Stimulated activated CD4-positive, alpha-beta T cell treated with anti-CD3 and anti-CD28 coated beads, Interleukin-1b, Interleukin-23, amount 100 ng/mL, for 1 hour (primary cell): ENCODE measurements at places on chromosomes 3 and 15.

DNA sequence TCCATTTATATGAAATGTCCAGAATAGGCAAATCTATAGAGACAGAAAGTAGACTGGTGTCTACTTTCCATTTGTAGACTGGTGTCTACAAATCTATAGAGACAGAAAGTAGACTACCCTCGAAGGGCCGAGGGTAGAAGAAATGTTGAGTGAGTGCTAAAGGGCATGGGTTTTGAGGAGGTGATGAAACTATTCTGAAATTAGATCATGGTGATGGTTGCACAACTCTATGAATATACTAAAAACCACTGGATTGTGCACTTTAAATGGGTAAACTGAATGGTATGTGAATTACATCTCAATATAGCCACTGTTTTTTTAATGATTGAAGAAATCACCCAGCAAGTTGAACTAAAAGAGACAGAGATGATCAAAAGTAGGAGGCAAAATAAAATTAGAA, 27.9 kb downstream of the TP53BP1 start:
- DNase-seq: no peak

DNA sequence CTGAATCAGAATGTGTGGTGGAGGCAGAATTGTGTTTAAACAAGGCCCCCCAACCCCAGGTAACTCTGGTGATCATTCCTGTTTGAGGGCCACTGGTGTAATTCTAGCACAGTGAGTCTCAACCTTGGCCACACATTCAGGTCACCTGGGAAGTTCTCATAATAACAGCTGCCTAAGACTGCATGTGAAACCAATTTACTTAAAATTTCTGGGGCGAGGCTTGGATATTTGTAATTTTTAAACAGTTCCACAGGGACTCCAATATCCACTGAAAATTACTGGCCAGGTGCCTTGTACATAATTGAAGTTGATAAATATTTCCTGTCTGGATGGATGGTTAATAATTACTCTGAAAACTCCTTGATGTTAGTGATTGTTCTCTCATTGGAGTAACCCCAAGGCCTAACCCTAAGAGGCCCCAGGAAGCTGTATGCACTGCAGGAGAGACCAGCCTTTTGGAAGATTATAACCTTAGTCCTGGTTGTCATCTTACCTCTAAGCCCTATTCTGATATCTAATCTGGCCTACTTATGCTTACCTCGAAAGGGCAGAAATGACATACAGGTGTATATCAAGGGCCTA, 25.7 kb upstream of the EPHB1 start:
- DNase-seq: no peak

DNA sequence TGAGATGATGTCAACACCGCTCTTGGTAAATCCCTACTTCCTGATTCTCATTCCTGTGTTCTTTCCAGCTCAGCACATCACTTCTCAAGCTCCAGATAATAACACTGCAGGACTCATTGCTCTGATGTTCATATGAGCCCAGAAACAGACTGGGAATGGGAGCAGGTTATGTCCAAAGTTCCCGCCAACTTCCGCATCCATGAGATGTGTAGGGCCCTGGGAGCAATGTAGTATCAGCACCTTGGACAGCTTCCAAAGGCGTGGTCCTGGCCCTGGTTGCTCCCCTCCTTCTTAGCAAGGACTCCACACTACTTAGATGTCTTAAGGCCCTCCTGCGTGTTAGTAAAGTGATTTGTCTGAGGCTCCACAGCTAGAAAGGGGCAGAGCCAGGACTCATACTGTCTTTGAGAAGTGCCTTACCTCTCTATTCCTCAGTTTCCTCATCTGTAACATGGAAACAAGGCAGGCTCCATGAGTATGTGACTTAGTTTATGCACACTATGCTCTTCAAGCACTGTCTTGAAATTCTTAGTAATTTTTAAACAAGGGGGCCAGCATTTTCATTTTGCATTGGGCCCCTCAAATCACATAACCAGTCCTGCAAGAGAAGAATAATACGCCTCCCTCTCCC, 27.9 kb upstream of the SLC6A1 start:
- DNase-seq: no peak

GRCh38 chr3:264394-265156, 68.0 kb downstream of the CHL1 start:
- DNase-seq: no peak

DNA sequence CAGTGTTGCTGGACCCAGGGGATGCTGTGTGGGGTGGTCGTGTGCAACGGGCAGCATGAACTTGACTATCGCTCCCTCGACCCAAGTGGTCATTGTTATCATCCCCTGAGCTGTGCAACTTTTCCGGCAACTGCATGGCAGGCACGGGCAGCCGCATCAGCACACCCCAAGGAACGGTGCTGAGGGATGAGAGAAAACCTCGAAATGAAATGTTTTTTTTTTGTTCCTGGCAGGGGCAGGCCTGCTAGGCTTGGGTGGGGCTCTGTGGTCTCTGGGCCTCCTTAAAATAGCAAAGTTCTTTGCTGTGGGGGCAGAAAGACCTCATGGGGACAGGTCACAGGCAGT, 51.4 kb downstream of the CORO2B start:
- DNase-seq: no peak

GRCh38 chr3:191141728-191142127, 57.3 kb upstream of the OSTN start:
- no peak for DNase-seq

GRCh38 chr3:28916713-28917499, 364.0 kb upstream of the RBMS3 start:
- no peak for DNase-seq

GRCh38 chr15:84606653-84607120, 5.9 kb downstream of the ZSCAN2 start:
- no peak for DNase-seq

- DNase-seq: no peak
Measured at GRCh38 chr3:17356585-17356984, 385.8 kb downstream of the TBC1D5 start.

DNA sequence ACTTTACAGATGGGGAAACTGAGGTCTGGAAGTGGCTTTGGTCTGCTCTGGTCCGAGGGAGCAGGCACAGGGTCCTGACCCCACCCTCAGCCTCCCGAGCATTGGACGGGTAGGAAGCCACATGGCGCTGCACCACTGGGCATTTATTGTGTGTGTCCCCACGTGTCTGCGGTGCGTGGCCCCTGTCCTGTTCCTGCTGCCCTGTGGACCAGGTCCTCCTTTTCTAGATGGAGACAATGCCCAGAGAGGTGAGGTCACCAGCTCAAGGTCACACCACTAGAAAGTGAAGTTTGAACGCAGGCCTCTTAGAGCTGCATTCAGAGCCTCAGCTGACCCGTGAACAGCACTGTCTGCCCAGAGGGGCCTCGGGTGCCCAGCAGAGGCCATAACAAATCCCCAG, 26.8 kb downstream of the DUSP7 start:
- DNase-seq: no peak

GRCh38 chr3:129398803-129399144, 29.7 kb downstream of the EFCAB12 start:
- no peak for DNase-seq

DNA sequence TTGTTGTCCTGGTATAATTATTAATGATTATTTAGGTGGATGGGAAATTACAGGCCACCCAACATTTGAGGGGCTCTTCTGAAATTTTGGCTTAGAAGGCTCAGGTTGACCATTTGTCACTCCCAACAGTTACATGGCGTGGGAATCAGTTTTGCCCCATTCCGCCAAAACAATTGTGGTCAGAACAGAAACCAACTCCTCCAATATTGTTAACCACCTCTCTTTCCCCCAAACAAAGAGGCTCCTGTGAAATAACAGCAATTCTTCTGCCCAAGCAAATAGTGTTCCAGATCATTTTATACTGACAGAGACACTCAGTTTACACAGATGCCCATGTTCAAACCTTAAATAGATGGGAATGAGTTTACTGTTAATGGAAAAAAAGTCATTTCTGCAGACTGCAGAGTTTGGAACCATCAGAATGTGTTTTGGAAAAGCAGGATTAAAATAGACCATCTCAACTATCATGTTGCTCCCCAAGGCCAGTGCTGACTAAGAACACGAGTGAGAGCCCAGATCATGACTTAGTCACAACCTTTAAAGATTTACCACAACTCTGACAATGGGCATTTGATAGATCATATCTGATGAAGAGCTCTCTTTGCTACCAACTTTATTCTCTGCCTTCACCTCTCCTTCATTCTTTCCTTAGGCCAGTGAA, 102.1 kb downstream of the DUT start:
- no peak for DNase-seq

- DNase-seq: no peak
Measured at GRCh38 chr15:48645558-48646330, at the start of gene FBN1. TSS of gene FBN1 (minus strand) at chr15:48645709. CDS start at chr15:48644769, 940 bp downstream.

DNA sequence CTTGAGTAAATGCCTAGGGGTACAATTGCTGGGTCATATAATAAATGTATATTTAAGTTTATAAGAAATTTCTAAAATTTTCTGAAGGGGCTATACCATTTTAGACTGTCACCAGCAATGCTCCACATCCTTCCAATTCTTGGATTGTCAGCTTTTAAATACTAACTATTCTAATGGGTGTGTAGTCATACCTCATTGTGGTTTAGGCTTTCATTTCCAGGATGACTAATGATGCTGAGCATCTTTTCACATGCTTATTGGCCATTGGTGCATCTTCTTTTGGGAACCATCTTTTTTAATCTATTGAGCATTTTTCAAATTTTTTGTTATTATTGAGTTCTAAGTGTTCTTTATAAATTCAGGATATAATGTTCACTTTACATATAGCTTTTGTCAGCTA, 52.5 kb upstream of the CORO2B start:
- no peak for DNase-seq

- DNase-seq: no peak
Measured at GRCh38 chr3:8317661-8318649, 183.7 kb upstream of the LMCD1 start.

DNA sequence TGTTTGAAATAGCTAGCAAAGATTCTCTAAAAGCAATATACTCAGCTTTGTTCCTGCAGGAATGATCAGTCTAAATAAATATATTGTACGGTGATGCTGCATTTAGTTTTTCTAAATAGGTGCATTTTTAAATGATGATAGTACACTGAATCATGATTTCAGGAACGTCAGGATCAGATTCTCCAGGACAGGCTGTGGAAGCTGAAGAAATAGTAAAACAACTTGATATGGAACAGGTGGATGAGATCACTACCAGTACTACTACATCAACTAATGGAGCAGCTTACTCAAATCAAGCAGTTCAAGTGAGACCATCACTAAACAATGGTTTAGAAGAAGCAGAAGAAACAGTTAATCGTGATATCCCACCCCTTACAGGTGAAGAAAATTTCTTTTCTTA, 46.3 kb upstream of the EIF3J start:
- DNase-seq: no peak

- no peak for DNase-seq
Measured at GRCh38 chr3:12838179-12838965, 3.0 kb downstream of the RPL32 start.

DNA sequence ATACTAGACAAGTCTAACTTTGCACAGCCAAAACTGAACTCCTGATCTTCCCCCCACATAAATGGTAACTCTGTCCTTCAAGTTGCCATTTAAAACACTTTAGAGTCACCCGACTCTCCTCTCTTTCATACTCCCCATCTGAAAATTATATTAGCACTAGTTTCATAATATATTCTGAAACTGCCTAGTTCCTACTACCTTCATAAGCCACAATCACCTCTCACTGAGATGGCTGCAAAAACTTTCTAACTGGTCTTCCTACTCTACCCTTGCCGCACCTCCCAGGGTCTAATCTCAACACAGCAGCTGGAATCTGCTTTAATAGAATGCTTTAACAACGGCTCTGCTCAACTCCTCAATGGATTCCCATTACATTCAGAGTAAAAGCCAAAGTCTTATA, 55.0 kb downstream of the GLB1 start:
- no peak for DNase-seq

- no peak for DNase-seq
Measured at GRCh38 chr15:58324533-58324932, 107.3 kb upstream of the LIPC start.

DNA sequence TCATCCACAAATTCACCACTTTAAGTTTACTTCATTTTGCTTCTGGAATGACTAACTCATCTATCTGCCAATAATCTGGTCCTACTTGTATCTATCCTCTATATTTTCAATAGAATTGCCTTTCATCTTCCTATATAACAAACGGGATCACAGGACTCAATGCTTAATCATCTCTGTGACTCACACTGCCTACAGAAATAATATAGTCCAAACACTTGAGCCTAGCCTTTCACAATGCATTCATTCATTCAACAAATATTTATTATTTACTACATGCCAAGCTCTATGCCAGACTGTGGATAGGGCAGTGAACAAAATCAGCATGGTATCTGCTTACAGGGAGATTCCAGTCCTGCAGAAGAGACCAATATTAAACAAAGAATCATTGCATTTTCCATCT, 16.6 kb upstream of the AGTR1 start:
- DNase-seq: no peak

DNA sequence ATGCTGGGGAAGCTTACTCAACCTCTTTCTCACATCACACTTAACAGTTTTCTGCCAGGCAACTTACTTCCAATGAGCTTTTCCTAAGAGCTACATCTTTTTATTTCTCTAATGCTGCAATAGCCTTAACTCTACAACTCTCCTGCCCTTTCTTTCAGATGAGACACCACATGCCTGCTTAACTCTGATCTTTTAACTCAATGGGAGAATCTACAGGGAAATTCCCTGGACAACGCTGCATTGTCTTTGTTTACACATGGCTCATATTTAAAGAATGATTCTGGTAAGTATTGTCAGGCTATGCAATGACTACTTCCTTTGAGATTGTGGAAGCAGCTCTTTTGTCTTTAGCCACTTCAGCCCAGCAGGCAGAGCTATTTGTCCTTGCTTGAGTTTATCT, 353.1 kb upstream of the BCHE start:
- DNase-seq: no peak

- DNase-seq: no peak
Measured at GRCh38 chr3:147775816-147776530, 366.8 kb downstream of the ZIC1 start.

- DNase-seq: no peak
Measured at GRCh38 chr15:49900006-49900902, 218.8 kb downstream of the ATP8B4 start.

GRCh38 chr3:47008851-47009224, 29.4 kb downstream of the NBEAL2 start:
- no peak for DNase-seq

DNA sequence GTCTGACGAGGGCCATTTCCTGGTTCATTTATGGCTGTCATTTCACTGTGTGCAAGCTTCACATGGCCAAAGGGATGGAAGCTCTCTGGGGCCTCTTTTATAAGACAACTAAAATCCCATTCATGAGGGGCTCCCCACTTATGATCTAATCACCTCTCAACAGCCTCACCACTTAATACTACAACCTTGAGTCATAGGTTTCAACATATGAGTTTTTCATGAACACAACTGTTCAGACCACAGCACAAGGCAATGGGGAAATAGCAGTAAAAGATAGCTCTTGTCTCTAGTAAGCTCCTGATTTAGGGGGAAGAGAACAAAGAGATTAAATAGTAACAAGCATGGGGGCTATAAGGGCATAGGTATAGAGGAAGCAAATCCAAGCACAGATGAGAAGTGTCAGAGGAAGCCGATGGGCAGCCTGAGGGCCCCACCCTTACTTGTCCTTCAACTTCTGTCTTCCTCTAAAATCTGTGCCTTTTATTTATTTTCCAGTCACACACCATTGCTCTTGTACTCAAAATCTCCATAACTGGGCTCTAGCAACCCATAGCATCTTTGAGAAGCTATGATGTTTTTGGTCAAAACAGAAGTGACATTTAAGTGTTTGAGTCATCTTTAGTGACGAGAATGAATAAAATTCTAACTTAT, 329.1 kb downstream of the UNC13C start:
- no peak for DNase-seq

- DNase-seq: no peak
Measured at GRCh38 chr3:172517859-172518466, 5.3 kb downstream of the TNFSF10 start.

- DNase-seq: no peak
Measured at GRCh38 chr3:113240841-113241240, 29.5 kb downstream of the BOC start.

GRCh38 chr3:176776622-176777175, 420.6 kb downstream of the TBL1XR1 start:
- no peak for DNase-seq
